Ovary (tissue), 10 donors: ENCODE measurements at places on chromosomes 5 and 9.

- no peak for DNase-seq
These were observed 533.3 kb downstream of the CDH12 start for GRCh38 chr5:22319798-22320197.

DNA sequence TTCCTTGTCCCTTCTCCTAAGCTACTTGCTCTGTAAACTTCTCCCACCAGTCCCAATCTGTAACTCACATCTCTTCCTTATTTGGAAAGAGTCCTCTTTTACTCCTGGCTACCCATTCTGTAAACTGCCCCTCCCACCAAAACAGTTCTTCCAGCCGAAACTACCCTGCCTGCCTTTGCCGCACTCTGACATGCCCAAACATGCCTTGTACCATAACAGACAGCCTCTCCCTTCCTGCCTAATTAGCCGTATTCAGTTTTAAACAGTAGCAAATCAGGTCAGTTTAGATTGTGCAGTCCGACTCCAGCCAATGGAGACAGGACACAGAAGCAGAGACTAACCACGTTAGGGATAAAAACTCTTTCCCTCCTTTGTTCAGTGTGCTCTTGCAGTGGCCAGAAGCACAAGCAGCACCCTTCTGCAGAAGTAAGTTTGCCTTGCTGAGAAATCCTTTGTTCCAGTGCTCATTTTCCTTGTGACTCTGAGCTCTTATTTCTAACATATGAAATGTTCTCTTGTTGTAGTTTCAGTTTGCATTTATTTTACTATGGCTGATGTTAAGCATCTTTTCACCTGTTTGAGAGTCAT, 5.4 kb upstream of the GLT6D1 start:
- no peak for DNase-seq

DNA sequence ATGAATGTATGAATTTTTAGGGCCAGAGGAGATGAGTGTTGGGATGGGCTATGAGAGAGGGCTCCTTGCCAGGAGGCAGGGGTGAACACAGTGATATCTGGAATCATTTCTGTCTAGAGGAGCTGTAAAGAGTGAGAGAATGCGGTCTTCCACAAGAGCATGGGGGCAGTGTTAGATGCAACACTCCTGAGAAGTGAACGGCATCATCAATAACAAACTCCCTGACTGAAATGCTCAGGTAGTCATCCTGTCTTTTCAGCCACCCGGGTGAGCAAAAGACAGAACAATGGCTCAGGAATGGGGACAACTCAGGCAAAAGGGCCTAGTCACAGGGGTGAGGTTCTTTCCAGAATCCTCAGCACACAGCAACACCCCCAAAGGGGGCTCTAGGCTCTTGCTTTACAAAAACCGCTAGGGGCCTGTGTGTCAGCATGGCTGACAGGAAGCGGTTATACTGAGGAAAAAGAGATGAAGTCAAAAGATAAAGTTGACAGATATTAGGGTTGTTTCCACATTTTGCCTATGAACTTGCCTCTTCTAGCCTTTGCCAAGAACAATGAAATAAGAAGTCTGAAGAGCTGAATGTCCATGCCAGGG, 104.6 kb upstream of the LRRTM2 start:
- DNase-seq = no peak

DNA sequence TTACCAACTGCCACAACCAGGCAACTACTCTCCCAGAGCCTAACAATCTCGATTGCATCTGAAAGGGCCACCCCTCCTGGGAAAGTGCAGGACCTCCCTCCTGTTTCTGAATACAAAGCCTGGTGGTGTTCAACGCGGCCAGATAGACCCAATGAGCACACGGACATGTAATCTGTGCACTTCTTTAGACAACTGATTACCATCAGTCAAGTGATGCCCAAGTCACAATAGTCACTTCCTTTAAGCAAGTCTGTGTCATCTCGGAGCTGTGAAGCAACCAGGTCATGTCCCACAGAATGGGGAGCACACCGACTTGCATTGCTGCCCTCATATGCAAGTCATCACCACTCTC, 739 bp downstream of the C9orf72 start:
- no peak for DNase-seq

- DNase-seq = peak; percentile 18
These were observed 47.4 kb upstream of the SHC3 start for GRCh38 chr9:89225991-89226471.

DNA sequence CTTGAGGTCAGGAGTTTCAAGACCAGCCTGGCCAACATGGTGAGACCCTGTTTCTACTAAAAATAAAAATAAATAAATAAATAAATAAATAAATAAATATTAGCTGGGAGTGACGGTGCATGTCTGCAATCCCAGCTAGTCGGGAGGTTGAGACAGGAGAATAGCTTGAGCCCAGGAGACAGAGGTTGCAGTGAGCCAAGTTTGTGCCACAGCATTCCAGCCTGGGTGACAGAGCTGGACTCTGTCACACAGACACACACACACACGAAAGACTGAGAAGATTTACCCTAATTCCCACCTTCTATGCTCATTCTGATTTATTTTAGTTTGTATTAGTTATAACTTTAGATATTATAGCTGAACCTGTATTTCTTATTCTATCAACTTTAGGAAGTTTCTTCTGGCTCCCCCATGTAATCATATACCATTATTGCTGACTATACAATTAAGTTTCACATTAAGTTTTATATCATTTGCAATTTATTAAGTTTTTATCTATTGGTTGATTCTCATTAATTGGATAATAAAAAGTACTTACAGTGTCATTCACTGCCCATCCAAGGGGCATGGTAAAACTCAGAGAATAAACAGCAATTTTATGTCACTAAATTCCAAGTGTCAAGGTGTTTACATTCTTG, 20.8 kb downstream of the ABHD17B start:
- no peak for DNase-seq

GRCh38 chr5:145991044-145991575, 54.7 kb downstream of the SH3RF2 start:
- no peak for DNase-seq

DNA sequence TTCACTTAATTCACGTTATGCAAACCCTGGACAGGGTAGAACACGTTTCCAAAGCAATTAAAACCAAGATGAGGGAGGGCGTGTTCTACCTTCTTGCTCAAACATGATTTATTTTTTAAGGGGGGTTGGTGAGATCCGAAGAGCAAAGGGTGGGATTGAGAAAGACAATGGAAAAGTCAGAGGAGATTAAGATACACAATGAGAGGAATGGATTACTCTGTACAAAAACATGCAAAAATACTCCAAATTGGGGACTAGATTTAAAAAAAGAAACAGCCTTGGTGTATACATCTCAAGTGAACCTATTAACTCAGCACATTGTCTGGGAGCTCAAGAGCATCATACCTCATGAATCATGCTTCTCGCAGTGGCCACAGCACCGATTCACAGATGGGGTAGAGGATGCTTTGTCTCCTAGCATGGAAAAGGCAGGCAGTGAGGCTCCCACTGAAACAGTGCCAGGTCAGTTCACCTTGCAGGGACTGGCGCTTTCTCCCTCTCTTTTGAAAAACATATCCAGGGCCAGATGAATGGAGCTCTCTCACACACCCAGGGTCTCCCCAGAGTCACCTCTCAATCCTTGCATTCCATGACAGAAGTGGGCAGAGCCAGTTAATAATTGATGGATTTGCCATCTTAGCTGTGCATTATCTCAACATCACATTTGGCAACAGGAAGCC, 459.7 kb downstream of the BNC2 start:
- no peak for DNase-seq

- DNase-seq = no peak
These were observed 72.7 kb downstream of the MAP1B start for GRCh38 chr5:72179816-72180440.

- DNase-seq = peak; percentile 92
These were observed 146.6 kb downstream of the GAPVD1 start for GRCh38 chr9:125407974-125408900.

DNA sequence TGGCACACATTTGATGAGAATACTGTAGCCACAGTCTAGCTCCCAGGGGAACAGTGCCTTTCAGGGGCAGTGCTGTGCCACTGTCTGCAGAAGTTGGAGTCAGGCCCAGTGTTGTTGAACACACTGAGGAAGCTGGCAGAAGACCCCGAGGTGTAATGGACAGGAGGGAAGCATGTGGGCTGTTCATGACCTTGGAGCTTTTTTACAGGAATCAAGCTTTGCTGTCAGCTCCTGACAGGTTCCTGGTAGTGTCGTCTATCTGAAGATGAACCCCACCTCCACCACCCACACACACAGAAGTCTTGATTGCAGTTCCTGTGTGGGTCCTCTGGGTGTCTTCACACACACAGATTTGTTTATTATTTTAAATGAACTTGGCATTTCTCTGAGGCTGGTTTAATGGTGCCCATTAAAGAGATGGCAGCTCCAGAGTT, 40.3 kb upstream of the TNFAIP8 start:
- no peak for DNase-seq

DNA sequence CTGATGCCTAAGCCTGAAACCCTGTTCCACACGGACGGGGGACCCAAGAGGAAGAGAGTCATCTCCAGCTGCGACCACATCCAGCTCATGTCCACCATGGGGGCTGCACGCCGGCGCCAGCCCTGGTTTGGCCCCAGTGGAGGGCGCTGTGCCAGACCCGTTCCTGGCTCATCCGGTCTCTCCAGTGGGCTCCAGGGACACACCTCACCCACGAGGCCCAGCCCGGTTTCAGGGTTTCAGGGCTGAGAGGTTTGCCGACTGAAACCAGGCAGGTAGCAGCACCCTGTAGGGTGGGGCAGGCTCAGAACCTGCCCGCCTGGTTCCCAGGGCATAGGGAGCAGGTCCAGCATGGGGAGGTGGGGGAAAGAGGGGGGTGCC, 71.4 kb upstream of the STXBP1 start:
- DNase-seq = no peak

DNA sequence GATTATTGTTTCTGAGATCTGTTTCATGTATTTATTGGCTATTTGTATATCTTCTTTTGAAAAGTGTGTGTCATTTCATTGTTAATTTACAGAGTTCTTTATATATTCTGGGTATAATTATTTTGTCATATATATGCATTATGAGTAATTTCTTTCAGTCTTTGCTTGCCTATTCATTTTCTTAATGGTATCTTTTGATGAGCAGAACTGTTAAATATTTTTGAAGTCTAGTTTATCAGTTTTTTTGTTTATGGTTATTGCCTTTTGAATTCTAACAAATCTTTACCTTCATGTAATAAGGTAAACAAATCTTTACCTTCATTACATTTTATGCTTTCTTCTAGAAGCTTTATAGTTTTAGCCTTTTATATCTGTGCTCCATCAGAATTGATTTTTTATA, 66.4 kb downstream of the CSNK1G3 start:
- no peak for DNase-seq

DNA sequence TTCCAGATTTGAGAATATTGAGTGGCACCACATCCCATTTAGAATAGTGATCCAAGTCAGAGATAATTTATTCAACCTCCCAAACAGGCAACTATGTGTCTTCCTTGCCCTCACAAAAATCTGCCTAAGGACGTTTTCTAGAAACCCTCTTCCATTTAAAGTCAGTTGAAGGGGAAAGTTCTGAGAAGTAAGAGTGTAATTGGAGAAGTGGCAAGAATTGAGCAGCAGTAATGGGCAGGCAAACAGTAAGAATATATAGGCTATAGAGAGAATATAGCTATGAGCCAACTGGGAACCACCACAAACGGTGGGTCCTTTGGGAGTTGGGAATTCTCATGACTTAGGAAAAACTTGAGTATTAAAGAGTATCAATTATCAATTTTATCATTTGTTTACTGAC, 31.1 kb upstream of the CETN3 start:
- DNase-seq = no peak

DNA sequence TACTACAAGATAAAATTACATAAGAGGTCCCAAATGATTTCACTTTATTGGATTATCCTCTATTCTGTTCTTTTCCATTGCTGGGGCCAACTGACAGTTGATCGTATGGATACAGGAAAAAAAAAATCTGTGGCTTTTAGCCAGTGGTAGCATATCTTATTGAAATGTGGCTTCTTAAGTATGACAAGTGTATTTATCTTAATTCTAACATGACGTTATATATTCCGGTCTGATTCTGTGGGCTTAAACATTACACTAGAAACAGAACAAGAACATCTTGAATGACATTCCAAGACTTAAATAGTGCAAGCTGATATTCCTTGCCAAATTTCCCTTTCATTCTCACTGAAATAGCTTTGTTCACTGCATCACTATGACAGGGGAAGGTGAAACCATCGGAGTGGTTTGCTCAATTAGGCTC, 117.9 kb downstream of the INSYN2B start:
- DNase-seq = no peak

GRCh38 chr9:94703488-94704140, 22.9 kb upstream of the AOPEP start:
- DNase-seq = no peak

GRCh38 chr9:603126-603525, 238.4 kb upstream of the DMRT1 start:
- DNase-seq = no peak

- DNase-seq = no peak
These were observed 1778.8 kb upstream of the CDH6 start for GRCh38 chr5:29414681-29415080.

DNA sequence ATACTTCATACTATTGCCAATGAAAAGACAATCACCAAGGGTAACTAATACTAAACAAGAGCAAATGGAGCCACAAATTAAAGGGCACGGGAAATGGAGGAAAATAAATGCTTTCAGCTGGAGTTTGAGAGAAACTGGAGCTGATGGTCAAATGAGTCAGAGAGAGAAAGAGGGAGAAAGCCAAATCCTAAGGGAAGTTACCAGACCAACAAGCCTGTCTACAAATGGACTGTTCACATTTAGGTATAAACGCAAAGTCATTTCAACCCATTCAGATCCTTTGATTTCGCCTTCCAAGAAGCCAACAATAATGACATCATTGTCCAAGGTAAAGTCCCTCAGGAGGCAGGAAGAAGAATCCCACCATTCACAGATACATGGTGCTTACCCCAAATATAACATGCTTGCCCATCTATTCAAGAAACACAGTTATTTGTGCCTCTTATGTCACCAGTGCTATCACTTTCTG, 351.8 kb downstream of the RAB3C start:
- no peak for DNase-seq

DNA sequence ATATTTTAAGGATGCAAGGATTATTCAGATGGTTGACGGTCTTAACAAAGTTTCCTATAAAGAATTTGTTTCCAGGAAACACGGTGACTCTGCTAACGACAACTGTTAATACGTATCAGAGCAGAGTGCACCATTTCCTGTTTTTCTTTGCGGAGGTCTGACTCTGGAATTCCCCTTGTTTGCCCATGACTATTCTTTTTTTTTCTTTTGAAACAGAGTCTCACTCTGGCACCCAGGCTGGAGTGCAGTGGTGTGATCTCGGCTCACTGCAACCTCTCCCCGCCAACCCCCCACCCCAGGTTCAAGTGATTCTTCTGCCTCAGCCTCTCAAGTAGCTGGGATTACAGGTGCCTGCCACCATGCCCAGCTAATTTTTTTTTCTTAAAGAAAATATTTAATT, 115.9 kb downstream of the CDC42SE2 start:
- DNase-seq = no peak

DNA sequence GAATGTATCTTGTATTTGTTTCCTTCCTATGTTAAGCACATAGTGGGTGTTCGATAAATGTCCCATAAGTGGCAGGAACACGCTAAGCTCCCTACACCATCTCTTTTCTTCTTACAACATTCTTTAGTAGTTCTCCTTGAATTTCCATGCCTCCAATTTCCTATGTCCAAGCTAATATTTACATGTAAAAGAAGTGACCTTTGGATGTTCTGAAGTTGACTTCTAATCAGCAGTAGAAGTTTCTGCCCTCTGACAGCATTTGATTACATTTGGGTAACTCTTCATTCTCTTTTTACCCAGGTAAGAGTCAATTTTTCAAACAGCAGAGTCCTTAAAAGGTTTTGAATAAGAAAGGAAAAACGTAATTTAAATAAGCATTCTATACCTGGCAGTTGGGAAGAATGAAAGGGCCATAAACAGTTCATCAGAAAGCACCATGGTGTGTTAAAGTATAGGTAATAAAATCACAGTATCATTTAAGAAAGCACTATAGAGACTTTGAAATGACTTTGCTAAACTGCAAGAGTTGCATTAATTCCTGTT, 78.9 kb downstream of the TRPM3 start:
- DNase-seq = no peak
